RCC 7860 (cell line): ENCODE measurements at places on chromosomes 5 and 9.

DNA sequence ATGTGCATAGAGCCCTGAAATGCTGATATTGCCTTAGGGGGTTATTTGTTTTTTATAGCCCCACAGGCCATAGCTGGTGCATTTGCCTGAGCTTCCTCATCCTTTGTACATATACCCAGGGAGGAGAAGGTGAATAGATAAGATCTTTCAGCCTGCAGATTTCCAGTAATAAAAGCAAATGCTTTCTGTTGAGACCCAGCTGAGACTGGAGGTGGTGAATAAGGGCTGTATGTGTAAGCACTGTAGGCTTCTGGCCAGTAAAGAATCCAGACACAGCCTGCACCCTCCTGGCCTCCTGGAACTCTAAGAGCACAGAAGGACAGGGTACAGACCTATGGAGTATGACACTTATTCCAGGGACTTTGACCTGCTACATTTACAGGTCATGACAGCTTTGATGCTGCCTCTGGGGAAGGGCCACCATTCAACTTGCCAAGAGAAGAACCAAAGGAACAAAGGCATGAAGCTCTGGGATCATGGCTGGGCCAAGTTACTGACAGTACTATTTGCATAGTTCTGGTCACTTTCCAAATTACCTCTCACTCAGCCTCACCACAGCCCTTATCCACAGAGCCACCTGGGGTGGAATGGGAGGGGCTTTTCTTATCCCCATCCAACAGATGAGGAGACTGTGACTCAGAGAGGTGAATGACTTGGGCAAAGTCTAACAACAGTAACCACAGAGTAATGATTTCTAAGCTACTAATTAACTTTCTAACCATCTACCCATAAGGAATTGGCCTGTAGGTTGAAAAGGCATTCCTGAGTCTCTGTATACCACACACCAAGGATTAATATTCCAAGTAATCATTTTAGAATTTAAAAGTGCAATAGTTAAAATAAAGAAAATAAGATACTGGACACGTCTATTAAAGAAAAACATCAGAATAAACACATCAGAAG is 604.5 kb upstream of the KLF4 start:
- DNase-seq = peak; percentile 98

GRCh38 chr5:114782869-114783268 is 386.8 kb downstream of the TRIM36 start:
- DNase-seq = no peak

DNA sequence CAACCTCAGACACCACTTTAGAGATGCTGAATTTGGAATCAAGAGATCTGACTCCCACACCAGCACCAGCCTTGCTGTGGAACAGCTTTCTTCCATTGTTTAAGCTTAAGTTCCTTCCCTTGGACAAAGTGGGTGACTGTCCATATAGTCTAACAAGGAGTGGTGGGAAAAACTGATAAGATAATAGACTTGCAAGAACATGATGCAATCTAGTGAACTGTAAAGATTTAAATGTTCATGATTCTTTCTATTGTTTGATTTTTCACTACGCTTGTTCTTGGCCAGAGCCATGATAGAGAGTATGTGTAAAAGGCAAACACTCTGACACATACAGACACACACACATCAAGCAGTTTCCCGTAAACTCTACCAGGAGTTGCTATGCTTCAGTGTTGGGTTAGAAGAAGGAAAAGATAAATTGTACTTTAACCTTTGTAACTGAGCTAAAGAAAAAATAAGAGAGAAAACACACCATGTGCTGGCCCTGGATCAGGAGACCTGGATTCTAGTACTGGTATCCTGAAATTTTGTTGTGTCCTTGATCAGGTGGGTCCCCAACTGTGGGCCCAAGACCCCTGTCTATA is 94.3 kb downstream of the PAPPA start:
- no peak for DNase-seq

GRCh38 chr5:111348661-111349329 is 124.6 kb downstream of the CAMK4 start:
- no peak for DNase-seq

- DNase-seq = no peak
These were observed 2.6 kb downstream of the NKD2 start for GRCh38 chr5:1011226-1011631.

- DNase-seq = no peak
These were observed 428.2 kb downstream of the ENC1 start for GRCh38 chr5:74212336-74212735.

GRCh38 chr5:110242950-110243349 is 483.5 kb downstream of the TMEM232 start:
- no peak for DNase-seq

DNA sequence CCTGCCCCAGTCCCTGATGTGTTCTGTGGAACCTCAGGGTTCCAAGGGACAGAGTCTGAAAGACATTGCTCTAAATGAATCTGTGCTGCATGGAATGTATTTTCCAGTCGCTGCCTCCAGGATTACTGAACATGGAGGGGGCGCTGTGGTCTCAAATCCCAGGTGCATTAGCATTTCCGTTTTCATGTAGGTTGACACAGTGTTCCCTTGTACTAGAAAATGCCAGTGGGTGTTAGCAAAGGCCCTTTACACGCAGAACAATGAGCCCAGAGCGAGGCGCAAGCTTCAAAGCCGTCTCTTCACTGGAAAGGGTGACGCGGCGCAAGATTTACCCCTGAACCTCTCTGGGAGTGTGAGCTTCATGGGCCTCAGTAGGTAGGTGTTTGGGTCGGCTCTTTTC is 308.3 kb downstream of the SLIT3 start:
- no peak for DNase-seq
